ENCODE measurements at places on chromosomes 1 and 21.

- DNase-seq, result no peak
Observed at GRCh38 chr1:2230781-2231531, 2.8 kb downstream of the SKI start.

DNA sequence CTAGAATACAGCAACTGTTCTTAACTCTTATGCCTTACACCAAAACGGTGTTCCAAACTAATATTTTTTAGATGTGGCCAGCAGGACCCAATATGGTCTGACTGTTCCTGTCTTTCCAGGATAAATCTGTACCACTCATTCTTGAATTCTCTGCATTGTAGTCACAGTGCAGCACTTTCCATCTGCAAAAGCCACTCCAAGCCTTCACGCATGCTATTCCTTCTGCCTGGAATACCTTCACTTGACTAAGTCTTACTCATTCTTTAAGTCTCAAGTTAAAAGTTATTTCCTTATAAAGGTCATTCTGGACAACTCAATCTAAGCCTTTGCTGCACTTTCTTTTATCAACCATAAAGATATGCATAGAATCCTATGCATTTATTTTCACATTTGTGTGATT, 1194.5 kb downstream of the PLA2G4A start:
- DNase-seq, result no peak

DNA sequence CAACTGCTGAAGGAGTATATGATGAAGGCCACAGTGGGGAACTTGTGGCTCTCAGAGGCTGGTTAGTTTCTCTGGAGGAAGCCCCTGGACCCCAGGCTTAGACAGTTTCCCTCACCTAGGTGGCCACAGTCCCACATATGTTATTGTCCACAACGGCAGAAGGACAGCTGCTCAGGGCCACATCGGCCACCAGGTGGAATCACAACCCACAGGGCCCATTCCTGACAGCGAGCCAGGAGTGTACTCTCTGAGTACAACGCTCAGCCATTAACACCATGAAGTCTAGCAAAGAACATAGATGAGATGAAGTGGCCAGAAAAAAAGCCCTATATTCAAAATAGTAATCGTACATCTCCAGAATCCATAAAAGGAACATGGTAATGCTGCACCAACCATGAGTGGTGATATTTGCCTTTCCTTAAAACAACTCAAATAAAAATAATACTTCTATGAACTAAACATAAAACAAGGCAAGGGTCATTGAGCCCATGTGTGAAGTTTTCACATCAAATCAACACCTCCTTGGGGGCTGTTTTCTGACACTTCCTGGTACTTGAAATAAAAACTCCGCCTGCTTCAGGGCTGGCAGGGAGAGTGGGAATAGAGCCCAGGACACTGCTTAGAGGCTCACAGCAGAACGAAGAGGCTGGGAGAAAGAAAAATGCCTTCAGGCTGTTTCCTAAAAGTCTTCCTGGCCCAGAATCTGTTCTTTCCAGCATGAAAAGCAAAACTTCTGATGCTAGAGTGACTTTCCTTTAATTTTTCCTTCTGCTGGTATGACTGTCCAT, 383.3 kb downstream of the HHAT start:
- DNase-seq, result no peak

GRCh38 chr1:27406362-27406680, 13.9 kb downstream of the GPR3 start:
- no peak for DNase-seq

- DNase-seq, result no peak
Observed at GRCh38 chr1:67227196-67227595, 60.9 kb downstream of the IL23R start.

- no peak for DNase-seq
Observed at GRCh38 chr21:34882719-34883131, 166.4 kb downstream of the RUNX1 start.

DNA sequence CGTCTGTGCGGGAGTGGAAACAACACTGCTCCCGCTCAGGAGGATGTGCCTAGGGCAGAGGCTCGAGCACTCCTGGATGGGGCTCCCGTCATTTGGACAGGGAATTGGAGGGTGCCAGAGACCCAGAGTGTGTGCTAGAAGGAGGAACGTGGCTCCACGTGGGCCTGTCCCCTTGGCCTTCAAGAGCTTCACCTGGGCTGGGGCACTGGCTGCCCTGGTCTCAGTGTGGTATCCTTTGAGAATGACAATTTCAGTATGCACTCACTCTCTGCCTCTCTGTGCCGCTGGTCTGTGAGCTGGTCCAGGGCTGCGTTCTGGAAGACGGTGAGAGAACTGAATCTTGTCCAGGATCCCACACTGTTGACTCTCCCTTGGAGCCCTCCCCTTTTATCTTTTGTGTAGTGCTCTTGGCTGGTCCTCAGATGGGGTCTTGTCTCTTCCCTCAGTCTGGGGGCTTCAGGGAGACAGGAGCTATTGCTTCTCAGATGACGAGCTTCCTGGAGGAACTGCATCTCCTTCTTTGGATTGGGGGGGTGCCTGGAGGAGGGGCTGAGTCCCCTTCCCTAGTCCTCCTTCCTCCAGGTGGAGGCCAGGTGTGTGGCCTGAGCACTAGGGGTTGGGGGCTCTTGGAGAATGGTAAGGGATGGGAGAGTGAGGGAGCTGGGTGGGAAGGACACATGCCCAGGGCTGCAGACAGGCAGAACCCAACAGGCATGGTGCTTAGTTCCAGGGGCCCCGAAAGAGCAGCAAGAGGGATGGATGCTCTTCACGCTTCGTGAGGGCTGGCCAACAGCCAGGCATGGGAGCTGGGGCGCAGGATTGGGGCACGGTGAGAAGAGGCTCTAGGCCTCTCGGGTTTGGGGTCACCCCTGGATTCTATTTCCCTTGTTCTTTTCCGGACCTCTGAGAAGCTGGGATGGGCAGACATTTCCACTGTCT, 14.8 kb upstream of the ETV3L start:
- no peak for DNase-seq

DNA sequence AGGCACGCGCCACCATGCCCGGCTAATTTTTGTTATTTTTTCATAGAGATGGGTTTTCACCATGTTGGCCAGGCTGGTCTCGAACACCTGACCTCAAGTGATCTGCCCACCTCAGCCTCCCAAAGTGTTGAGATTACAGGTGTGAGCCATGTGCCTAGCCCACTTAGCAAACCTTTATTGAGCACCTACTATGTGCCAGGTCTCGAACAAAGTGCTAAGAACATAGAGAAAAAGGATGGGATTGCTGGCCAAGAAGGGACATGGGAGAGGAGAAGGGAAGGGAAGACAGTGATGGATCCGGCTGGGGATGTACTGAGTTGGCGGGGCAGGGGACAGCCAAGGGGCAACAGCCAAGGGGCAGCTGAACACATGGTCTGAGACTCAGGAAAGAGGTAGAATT, 55.6 kb upstream of the RPL11 start:
- DNase-seq, result no peak

DNA sequence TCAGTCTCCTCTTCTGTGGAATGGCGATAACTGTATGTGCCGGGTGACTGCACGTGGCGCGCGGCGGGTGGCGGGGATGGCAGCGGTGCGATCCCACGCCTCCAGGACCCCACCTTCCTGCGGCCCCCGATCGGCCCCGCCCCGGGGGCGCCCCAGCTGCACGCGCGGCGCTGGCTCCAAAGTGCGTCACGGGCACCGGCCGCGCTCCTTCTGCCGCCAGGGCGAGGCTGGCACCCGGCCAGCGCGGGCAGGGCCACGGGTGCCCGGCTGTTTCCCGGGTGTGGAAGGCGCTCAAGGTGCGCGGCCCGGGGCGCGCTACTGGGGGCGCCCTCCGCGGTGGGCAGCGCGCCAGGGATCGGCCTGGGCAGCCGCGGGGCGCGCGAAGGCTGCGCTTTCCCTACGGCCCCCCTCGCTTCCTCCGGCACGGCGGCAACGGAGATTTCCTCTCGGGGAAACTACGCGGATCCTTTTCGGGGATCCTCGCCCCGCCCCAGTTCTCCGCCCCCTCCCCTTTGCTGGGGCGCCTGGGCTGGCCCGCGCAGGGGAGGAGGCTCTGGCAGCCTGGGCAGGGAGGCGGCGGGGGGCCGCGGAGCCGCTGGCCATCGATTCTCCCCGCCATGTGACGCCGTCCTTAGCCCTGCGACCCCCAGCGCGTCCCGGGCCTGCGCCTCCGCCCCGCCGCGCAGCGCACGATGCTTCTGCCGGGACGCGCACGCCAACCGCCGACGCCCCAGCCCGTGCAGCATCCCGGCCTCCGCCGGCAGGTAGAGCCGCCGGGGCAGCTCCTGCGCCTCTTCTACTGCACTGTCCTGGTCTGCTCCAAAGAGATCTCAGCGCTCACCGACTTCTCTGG, at the start of gene EVA1C:
EVA1C (plus strand) TSS at position 545 of the 853 bp plus-strand sequence; CDS start at position 693, 148 bp downstream.
- DNase-seq, result no peak

DNA sequence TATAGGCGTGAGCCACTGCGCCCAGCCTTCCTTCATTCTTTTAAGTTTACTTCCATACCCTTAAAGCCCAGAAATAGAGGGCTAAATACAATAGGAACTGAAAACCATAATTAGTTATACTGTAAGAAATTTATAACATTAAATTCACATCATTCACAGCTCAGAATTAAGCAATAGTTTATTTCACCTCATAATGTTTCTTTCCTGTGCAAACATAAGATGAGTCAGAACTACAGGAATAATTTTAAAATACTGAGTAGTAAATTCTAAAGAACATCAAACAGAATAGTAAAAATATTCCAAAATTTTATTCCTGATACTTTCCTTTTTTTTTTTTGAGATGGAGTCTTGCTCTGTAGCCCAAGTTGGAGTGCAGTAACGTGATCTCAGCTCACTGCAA, 24.1 kb downstream of the POGZ start:
- DNase-seq, result no peak

- DNase-seq, result no peak
Observed at GRCh38 chr1:54094001-54094729, 40.8 kb downstream of the TCEANC2 start.

DNA sequence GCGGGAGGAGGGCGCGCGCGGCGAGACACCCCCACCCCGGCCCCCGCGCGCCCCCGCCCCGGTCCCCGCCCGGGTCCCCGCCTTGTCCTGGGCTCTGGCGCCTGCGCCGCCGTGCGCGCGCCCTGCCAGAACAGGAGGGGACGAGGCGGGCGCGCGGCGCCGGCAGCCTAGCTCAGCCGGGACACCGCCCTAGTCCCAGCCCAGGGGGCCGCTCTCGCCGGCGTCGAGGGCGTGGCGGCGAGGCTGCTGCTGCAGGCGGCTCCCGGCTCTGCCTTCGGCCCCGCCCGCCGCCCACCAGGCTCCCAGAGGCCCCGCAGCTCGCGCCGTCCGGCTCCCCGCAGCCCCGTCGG, at the start of gene RCAN3:
RCAN3 (plus strand) TSS at position 128 of the 350 bp plus-strand sequence. CDS start 11,537 bp downstream, outside the sequence.
- DNase-seq, result peak; percentile 80
